Astrocyte of the spinal cord (primary cell): ENCODE measurements at places on chromosomes 2 and 18.

- DNase-seq = peak; percentile 80
These were observed 29.7 kb downstream of the NOL10 start for GRCh38 chr2:10659898-10660568.

- DNase-seq = no peak
These were observed 456.7 kb upstream of the HS6ST1 start for GRCh38 chr2:128775217-128775913.

DNA sequence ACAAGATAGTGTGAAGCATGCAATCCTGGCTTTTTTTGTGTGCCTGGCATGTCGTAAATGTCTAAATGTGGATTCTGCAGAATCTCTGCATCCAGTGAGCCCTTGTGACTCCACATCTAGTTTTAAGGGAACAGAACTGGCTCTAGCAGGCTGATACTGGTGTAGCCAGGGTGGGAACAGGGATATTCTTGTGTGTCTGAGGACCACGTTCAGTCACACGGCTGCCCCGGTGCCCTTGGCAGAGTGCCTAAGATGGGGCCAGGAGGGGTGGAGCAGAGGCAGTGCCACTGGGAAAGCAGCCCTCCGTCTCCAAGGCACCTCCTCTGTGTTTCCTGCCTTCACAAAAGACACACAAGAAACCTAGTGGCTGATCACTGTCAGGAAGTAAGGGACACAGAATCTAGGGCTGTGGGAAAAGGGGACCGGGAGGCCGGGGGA is 91.5 kb upstream of the PARD3B start:
- no peak for DNase-seq

DNA sequence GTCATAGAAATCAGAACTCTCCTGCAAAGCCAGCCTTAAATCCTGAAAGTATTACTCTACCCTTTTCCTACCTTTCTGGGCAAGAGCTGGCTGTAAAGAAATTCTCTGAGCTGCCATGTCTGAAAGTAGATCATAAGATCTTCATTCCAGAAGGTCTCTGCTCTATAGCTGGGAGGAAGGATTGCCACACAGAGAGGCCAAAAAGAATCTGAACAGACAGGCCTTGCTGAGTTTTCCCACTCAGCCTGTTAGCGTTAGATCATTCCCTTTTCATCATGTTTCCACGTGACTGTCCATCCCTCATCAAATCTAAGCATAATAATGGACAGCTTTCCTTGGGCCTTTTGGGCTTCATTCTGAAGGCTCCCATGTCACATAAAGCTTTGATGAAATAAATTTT is 43.2 kb upstream of the FHL2 start:
- DNase-seq = no peak

GRCh38 chr2:174608866-174609214 is 11.2 kb upstream of the WIPF1 start:
- no peak for DNase-seq

- no peak for DNase-seq
These were observed 233.1 kb upstream of the POU3F3 start for GRCh38 chr2:104620801-104621200.

DNA sequence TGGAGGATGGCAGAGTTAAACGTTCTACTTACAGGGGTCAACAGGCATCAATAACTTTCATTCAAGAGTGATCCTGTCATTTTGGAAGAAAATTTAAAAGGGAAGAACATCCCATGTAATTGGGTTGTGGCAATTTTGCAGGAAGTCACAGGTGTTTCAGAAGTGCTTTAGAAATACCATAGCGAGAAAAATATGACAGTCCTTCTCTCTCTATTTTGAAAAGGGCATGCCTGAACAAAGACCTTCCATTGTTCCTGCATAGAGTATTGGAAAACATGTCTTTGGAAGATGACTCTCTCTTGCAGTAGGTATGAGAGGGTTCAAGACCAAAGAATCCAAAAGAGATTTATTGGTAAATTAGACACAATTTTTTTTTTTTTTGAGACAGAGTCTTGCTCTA is 81.8 kb upstream of the SERTAD2 start:
- DNase-seq = no peak

GRCh38 chr18:31795747-31796146 is 35.1 kb upstream of the SLC25A52 start:
- no peak for DNase-seq

DNA sequence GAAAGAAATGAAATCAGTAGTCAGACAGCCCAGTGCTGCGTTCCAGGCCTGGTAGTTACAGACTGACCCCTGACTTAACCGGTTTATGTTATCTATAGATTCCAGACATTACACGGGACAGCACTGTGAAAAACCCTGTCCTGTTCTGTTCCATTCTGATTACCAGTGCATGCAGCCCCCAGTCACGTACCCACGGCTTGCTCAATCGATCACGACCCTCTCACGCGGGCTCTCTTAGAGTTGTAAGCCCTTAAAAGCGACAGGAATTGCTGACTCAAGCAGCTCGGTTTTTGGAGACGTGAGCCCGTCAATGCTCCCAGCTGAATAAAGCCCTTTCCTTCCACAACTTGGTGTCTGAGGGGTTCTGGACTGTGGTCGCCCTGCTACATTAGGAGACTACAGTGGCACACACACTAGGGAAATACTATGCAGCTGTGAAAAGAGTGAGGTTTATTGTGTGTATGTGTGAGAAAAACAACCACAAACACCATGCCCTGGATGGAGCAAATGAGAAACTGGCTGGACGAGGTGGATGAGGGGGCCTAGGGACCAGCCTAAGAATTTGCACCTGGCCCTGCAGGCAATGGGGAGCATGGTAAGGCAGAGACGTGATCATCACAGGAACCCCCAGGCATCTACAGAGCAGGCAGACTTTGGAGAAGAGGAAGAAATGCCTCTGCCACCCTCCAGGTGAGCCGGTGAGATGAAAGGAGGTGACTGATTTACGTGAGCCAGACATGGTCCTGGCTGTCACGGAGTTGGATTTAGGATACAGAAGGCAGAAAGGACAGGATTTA is 49.1 kb upstream of the SEMA4C start:
- DNase-seq = no peak

DNA sequence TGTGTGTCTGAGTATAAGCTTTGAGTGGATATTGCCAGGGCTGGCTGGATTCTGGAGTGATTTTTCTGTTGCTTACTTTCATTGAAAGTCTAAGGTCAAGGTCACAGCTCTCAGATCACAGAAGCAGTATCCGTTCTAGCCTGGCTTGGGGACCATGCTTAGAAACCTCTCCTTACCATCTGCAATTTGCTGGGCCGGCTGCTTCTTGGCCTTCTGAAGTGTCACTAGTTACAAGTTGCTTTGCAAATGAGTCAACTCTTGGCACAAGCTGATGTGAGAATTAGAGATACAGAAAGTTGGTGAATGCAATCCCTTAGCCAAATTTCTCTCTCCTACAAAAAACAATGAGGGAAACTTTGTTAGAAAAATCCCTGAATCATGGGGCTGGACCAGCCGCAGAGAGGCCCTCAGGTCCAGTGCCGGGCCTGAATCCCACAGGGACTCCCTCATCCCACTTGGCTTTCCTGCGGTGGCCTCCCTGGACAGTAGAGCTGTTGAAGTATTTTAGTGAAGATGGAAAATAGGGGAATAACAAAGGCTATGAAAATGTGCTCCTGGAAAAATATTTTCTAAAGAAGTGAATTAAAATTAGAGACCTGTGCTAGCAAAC is 92.7 kb upstream of the CNGA3 start:
- peak; percentile 10 for DNase-seq

GRCh38 chr2:229485857-229486256 is 214.8 kb upstream of the PID1 start:
- DNase-seq = no peak

- DNase-seq = peak; percentile 52
These were observed 97.7 kb downstream of the CDC42EP3 start for GRCh38 chr2:37573451-37574388.

DNA sequence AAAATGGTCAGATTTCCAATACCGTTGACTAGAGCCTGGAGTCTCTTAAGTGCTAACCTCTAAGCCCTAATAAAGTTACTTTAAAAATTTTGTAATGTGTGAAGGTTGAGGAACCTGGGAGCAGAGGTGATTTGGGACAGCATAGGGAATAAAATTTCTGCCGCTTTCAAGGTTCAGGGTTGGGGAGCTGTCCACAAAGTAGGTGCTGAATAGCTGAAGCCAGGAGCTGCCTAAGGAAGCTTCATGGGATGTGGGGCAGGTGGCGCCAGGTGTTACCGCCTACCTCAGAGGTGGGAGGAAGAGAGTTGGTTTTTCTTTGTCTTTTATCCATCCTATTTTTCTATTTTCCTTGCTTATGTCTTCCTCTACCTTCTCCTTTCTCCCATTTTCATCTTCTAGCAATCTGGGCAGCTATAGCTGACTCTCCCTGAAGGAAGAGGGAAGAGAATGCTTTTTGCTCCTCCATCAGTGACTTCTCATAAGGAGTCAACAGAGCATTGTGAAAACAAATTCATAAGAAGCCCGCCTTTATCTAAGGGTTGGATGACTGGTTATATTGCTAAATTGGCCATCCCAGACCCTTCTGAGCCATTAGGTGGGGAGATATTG is 178.7 kb downstream of the CLIP4 start:
- DNase-seq = peak; percentile 27

DNA sequence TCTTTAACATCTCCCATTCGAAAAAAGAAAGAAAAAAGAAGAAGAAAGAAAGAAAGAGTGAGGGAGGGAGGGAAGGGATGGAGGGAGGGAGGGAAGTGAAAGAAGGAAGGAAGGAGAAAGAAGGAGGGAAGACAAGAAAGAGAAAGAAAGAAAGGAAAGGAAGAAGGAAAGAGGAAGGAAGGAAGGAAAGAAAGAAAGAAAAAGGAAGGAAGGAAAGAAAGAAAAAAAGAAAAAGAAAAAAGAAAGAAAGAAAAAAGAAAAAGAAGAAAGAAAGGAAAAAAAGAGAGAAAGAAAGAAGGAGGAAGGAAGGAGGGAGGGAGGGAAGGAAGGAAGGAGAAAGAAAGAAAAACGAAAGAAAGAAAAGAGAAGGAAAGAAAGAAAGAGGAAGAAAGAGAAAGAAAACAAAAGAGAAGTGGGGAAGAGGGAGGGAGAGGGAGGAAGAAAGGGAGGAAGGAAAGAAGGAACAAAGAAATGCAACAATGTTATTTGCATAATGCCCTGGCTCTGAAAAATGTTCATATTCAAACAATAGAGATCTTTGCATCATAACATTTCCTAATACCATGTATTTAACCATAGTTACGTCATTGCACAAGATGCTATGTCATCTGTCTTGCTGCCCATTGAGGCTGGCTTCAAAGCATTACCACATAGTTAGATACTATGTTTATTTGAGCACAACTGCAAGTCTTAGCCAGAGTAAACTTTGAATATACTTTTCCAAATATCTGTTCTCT is 550.6 kb downstream of the DSC3 start:
- DNase-seq = no peak

- peak; percentile 14 for DNase-seq
These were observed 50.2 kb upstream of the OSR1 start for GRCh38 chr2:19408592-19408991.

DNA sequence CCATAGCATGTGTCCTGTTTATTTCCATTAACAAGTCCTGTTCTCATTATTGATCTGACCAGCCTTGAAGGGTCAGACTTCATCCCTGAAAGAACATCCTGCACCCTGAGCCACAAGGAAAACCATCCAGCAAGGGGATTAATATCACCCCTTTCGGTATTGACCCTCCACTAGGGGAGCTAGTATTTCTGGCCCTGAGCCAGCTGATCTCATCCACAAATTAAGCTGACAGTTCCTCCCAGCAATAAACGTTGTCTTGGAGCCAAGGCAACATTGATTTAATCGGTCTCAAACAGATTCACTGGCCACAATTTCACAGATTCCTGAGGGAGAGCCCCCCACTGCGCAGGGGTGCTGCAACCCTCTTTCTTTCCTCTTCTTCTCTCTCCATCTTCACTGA is 353.1 kb upstream of the FANCL start:
- no peak for DNase-seq

DNA sequence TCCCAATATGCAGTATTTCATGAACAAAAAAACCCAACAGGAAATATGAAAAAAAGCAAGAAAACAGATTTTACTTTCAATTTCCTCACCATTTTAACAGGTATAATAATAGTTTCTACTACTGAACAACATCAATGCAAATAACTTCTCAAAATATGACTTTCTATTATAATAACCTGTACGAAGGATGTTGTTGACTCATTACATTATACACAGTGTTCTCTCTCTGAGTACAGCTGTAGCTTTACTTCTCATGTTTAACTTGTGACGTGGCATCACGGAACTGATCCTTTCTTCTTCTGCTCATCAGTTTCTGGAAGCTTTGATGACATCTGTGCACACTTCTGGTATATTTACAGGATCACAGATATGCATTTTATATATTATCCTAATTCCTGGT is 40.0 kb downstream of the FAM228A start:
- no peak for DNase-seq

DNA sequence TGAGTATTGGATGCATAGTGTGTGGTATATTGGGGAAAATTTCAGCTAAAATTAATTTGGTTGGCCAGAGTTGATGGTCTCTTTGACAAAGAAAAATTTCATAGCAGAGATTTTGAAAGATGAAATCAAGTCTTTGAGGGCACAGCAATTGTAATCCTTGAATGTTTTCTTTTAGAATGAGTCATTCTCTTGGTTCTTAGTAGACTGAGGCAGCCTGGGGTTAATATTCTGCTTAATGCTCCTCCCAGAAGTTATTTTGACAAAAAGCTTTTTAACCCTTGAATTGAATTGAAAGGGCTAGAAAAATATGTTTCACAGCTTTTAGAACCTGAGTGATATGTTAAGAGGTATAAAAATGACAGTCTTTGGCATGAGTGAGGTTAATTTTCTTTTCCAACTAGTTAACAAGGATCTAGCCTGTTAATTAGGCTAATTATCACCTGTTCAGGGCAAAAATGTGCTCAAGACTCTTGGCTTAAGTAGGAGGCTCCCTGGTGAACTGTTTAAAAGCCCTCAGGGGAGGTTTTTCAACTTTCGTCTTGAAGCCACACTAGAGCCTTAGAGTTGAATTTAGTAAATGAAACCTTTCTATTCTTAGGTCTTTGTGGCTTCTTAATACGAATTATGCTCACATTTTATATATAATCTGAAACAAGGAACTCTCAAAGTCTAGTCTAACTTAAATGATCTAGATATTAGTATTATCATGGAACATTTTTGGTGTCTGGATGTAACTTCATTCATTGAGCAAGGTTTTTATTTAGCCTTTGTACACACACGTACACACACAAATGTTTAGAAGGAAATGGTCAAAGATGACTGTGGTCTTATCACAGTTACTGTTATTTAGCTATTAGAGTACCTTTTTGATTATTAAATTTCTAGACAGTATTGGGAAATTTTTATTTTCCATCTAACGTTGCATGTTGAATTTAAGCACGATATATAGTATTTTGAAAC is 272.5 kb downstream of the ZNF407 start:
- DNase-seq = peak; percentile 31

DNA sequence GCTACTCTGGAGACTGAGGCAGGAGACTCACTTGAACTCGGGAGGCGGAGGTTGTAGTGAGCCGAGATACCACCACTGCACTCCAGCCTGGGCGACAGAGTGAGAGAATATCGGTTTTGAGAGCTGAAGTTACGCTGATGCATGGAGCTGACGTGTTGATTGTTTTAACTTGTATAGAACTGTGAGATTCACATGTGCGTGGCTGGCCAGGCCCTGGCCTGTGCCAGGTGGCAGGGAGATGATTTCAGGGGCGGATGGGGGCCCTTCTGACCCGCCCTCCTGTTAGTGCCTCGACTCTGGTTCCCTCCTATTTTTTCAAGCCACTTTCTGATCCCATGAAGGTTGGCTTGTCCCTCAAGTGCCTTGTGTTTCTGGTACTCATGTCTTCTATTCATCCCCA is 25.7 kb downstream of the GATA6 start:
- no peak for DNase-seq

- no peak for DNase-seq
These were observed 165.3 kb downstream of the LCLAT1 start for GRCh38 chr2:30612371-30612770.
